ENCODE measurements at places on chromosomes 6 and 20.

GRCh38 chr20:13794667-13795066, 9.8 kb downstream of the NDUFAF5 start:
- DNase-seq = no peak

- DNase-seq = no peak
These were observed 642 bp downstream of the EEF1A2 start for GRCh38 chr20:63497946-63498935.

GRCh38 chr6:41159415-41160082, 3.4 kb downstream of the TREM2 start:
- DNase-seq = no peak

DNA sequence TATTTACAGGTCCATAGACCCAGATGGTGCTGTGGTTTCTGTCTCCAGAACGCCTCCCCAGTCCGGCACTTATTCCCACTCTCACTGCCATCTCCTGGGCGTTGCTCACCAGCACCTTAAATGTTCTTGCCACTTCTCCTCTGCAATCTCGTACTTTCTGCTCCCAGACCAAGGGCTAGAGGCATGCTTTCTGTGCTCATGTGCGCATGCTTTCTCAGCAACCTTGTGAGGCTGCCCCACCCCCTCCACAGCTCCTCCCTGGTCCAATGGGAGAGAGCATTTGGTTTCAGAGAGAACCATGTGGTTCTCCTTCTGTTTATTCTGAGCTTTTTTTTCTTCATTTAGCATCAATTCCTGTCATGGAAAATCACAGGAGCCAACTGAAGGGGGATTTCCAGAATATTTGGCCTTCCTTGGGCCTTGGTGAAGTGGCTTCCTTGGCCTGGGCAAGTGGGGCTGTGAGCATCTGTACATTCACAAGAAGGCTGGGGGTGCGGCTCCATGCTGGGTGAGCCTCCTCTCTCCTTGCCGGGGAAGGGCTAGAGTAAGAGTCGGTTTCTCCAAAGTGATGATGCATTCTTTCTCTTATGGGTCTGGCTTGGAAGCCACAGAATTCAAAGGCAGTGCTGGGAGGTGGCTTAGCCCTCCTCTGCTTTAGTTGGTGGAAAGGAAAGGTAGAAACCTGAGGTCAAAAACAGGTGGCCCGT, 66.6 kb downstream of the PHACTR3 start:
- no peak for DNase-seq

GRCh38 chr20:33621717-33622400, 40.3 kb upstream of the C20orf144 start:
- DNase-seq = no peak

- no peak for DNase-seq
These were observed 243.0 kb downstream of the TSHZ2 start for GRCh38 chr20:53215166-53215565.

DNA sequence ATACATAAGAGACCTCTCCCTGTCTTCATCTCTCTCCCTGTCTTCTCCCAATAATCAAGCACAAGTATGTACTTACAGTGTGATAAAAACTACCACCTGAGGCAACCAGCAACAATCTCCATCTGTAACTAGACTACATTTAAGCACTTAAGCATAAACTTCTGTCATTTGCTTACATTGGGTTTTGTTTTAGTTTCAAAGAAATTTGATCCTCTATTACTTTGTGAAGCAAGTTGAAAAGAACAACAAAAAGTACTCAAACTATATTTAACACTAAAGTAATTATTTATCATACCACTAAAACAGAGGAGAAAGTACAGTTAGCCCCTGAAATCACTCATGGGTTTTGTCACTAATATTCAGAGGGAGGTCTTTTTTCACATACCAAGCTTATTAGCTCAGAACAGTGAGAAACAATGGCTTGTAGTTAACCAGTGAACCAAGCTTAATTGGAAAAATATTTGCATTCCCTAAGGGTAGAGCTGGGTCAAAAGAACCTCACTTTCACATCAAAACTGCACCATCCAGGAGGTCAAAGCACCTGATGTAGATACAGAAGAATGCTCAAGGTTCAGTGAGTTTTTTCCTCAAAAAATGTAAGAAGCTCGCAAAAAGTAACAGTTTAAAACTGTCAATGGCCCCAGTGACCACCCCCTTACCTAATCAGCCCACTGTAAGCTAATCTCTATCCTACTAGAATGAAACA, 34.1 kb downstream of the DCDC2 start:
- DNase-seq = no peak

DNA sequence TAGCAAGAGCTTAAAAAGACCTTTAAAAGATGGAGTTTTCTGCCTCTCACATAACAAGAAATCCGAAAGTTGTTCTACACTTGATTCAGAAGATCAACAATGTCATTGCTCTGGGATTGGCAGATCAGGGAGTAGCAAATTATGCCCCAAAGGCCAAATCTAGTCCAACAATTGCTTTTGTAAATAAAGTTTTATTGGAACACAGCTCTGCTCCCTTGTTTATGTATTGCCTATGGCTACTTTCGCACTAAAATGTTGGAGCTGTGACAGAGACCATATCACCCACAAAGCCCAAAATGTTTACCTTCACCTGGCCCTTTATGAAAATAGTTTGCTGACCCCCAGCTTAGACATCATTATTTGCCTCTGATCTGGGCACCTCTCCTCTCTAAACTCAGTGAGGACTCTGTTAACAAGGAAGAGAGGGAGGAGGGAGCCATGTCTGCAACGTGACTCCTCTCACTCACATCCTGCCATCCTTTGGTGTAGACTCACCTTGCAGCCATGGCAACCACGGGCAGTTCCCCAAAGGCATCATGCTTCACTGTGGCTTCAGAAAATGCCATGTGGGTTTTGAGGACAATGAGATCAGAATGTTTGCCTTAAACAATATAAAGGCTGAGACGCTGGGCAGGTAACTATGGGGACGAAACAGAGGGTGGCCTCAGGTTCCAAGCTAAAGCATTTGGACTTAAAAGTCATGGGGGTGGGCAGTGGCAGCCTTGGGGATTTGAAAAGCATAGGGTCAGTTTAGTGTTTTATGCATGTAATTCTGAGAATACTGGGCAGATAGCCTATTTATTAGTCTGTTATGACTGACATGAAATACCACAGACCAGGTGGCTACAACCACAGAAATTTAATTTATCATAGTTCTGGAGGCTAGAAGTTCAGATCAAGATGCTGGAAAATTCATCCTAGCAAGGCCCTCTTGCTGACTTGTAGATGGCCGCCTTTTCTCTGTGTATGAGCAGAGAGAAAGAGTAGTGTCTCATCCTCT, 149.7 kb upstream of the TNFAIP3 start:
- no peak for DNase-seq

DNA sequence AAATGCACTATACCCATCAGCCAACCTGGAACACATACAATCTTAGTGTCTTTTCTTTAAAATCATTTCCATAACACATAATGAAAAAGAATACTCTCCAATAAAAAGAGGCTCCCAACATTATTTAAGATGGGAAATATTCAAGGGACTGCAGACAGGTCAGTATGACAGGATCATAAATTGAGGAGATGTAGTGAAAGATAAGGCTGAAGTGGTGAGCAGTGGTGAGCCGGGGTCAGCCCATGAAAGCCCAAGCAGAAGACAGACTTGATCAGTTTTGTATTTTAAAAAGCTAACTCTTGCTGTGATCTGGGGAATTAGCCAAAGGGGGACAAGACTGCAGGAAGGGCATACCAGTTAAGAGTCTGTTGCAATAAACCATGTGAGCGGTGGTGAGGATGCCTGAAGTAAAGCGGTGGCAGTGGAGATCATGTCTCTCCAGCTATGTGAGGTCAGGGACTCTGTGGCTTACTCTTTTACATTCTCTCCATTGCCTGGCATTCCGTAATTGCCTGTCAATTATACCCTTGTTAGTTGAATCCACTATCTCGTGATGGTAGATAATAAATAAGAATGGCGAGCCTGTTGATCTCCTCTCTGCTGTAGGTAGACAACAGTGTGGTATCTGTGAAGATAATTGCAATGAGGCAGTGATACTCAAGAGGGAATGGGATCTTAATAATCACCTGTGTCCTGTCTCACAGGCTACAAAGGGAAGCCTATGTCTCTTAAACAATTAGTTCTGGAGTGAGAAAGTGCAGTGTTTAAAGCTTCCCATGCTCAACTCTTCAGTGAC, 97.4 kb downstream of the FILIP1 start:
- no peak for DNase-seq

- DNase-seq = no peak
These were observed 11.0 kb downstream of the ENTPD6 start for GRCh38 chr20:25206548-25206947.

DNA sequence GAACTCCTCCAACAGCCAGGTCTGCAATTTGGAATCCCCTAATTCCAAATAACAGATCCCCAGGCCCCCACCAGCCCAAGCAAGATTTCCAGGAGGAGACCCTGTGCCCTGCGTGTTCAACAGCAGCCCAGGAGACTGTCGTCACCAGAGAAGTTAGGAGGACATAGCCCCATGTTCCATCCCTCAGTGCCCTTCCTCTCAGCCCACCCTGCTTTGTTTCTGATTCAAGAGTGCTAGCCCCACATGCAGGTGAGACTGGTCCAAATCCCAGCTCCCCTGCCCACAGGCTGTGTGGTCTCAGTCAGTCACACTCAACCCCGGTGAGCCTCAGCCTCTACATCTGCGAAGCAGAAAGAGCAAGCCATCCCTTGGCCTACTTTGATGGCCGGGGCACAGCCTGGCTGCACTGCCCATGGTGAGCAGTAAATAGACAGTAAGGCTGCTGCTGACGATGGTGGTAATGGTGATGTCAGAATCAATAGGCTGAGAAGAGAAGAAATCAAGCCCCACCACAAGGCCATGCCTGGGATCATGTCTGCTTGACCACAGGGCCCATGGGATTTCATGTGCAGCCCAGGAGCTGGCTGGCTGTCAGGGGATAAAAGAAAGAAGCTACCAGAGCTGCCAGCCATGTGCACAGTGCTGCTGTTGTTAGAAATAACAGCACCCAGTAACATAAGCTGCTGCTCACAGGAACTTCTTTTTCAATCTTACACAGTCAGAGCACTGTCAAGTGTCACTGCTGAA, 51.5 kb upstream of the NXT1 start:
- DNase-seq = no peak

GRCh38 chr6:110876806-110877564, 2.4 kb downstream of the AMD1 start:
- no peak for DNase-seq

GRCh38 chr6:112899541-112899940, 552.4 kb downstream of the RFPL4B start:
- no peak for DNase-seq

- no peak for DNase-seq
These were observed 463.0 kb downstream of the CDKAL1 start for GRCh38 chr6:20997143-20997769.

DNA sequence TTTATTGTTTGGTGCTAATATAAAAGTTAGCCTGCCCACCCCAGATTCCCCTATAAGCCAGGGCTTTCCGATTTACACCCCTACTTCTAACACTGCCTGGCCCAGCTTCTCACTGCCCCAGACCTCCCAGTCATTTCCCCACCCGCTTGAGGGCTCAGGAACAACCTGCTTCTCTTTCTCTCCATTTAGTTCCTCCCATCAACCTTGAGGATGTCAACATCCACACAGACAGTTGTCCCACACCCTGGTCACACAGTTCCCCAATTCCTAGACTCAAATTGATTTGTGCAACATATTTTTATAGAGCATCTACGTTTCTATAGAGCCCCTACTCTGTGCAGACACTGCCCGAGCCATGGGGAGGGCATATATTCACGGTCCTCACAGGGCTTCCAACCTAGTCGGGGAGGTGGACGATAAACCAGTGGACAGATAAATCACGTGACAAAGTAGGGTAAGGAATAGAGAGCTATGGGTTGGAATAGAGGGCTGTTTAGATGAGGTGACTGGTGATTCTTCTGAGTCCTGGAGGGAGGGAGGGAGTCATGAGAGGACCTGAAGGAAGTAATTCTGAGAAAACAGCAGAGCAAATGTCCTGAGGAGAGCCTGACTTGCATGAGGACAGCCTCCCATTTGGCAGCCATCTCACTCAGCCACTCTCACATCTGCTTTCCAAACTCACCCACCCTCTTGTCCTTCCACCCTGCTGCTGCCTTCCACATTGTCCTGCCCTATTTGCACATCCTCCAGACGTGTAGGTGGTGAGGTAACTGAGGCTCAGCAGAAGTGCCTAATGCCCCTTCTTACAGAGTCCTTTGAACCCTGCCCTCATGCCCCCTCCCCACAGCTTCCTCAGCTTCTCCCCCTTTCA, 6.3 kb downstream of the GABRR2 start:
- no peak for DNase-seq

DNA sequence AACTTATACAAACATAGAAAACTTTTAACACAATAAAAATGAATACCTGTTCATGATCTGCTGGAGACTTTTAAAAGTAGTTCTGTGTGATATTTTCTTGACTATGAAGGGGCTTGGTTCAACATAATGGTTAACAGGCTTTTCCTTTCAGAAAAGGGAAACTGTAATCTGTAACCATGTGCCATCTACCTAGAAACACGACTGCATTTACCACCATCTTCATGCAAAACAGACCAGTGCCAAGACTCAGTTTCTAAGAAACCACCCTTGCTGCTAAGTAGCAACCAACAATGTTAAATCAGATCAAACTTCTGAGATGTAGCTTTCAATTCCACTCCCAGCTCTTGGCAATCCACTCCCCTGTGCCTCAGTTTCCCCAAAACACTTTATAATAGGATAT, 15.7 kb downstream of the STAU1 start:
- DNase-seq = no peak

DNA sequence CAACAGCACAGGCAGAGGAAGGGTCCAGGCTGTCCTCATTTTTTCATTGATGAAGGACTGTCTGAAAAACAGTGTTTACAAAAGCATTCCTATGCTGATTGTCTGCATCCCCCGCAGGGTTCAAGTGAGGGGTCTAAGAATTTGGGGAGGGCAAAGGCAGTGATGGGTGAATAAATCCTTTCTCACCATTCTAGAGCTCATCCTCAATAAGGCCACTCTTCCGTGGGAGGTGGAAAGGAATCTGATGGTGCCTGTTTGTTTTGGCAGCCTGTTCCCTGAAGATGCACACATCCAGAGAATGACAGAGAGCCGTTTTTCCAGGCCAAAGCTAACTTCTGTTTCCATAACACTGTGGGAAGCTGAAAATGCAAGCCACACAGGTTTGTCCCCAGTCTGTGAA, 164.5 kb downstream of the MOXD1 start:
- DNase-seq = no peak

DNA sequence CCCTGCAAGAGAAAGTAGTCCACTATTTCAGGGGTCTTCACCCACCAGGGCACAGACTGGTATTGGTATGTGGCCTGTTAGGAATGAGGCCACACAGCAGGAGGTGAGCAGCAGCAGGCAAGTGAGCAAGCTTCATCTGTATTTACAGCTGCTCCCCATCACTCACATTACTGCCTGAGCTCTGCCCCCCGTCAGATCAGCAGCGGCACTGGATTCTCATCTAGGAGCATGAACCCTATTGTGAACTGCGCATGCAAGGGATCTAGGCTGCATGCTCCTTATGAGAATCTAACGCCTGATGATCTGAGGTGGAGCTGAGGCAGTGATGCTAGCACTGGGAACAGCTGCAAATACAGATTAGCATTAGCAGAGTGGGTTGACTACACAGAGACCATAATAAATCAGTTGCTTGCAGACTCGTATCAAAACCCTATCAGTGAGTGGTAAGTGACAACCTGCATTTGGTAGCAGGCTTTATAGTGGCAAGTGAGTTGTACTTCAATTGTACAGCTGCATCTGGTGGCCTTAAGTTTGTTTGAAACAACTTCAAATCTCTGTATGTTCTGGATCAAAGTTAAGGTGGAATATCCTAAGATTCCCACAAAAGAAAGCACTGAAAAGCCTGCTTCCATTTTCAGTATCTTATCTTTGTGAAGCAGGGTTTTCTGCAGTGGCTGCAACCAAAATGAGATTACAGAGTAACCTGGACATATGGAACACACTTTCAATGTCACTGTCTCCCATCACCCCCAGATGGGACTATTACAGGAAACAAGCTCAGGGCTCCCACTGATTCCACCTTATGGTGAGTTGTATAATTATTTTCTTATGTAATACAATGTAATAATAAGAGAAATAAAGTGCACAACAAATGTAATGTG, 12.8 kb downstream of the C6orf141 start:
- DNase-seq = no peak

All from fibroblast of skin of left quadriceps (primary cell).